Stimulated activated CD4-positive, alpha-beta T cell treated with anti-CD3 and anti-CD28 coated beads, Interleukin-4, amount 100 ng/mL, for 4 hours (primary cell): ENCODE measurements at places on chromosomes 6 and 20.

DNA sequence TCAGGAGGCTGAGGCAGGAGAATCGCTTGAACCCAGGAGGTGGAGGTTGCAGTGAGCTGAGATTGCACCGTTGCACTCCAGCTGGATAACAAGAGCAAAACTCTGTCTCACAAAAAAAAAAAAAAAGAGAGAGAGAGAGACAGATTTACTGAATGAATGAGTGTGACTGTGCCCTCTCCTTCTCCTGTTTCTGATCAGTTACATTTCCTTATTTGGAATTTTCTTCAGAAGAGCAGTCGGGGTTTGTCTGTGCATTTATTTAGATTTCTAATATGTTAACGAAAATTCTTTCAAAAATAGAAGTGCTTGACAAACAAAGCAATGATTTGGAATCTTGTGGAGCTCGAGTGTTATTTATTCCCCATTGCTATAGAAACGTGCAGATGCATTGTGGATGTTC lies 6.4 kb upstream of the LRRN4 start:
- no peak for DNase-seq

- peak; percentile 2 for DNase-seq
These were observed 301.7 kb upstream of the ZFP64 start for GRCh38 chr20:52493171-52493721.

GRCh38 chr6:132725471-132725870 lies 11.6 kb upstream of the VNN1 start:
- DNase-seq: no peak

DNA sequence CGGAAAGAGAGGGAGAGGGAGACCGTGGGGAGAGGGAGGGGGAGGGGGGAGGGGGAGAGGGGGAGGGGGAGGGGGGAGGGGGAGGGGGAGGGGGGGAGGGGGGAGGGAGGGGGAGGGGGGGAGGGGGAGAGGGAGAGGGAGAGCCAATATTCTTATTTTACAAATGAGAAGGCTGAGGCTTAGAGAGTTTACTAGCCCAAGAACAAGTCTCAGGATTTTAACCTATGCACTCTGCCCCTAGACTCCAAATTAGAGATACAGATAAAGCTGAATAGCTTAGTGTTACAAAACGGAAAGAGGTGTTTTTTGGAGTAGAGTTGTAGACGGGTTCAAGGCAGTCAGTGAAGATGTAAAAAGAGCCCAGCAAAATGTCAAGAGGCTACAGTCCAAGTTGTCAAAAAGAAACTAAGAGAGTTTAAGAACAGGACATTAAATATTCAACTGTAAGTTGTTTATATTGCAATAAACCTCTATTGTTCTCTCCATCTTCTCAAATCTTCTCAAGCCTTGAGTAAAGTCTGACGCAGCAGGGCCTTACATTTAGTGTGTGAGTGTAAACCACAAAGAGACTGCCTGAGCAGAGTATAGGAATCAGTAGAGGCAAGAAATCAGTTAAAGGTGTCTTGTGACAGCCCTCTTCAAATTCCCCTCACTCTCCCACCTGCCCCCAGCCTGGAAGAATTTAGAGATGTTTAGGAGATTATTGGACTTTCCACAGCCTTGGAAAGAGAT lies 34.9 kb upstream of the AKIRIN2 start:
- DNase-seq: no peak
